Islet precursor cell (in vitro differentiated cells): ENCODE measurements at places on chromosomes 6 and 20.

DNA sequence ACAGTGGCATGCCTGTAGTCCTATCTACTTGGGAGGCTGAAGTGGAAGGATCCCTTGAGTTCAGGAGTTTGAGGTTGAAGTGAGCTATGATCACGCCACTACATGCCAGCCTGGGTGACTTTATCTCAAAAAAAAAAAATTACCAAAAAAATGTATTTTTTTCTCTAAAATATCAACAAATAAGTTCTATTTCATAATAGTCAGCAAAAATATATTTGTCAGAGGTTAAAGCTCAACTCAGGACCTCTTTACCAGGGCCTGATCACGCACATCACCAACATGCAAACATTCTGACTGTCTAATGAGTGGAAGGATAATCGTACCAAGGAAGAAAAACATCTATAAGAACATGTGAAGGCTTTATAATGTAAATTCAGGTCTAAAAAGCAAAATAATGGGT, 387.0 kb downstream of the SYNE1 start:
- DNase-seq = no peak

GRCh38 chr20:19015351-19016139, 196.9 kb upstream of the SLC24A3 start:
- DNase-seq = peak; percentile 57

GRCh38 chr20:48600470-48600945, 227.3 kb downstream of the PREX1 start:
- DNase-seq = no peak

DNA sequence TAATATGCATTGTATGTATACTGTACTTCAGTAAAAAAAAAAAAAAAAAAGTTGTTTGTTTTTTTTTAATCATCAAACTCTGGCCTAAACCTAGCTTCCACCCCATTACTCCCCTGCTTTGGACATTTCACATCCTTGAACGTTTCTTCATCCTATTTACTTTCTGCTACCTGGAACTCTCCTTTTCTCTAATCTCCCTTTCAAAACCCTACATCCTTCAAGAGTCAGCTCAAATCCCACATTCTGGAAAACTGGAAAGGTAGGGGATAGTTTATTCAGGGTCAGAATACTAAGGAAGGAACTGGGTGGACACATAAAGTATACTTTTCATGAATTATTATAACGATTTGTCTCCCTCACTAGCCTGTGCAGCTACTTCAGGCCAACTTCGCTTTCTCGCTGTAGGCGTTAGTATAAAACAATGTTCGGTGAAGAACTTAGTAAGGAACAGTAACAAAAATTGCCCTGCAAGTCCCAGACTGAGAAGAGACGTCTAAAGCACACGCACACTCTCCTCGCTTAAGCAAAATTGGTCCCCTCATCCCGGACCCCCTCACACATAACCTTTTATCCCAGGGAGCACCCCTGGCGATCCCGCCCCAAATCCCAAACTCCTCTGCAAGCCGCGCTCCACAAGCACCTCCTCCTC, 775 bp downstream of the PIGU start:
- DNase-seq = no peak

GRCh38 chr6:29507319-29507718, 19.6 kb upstream of the MAS1L start:
- no peak for DNase-seq

DNA sequence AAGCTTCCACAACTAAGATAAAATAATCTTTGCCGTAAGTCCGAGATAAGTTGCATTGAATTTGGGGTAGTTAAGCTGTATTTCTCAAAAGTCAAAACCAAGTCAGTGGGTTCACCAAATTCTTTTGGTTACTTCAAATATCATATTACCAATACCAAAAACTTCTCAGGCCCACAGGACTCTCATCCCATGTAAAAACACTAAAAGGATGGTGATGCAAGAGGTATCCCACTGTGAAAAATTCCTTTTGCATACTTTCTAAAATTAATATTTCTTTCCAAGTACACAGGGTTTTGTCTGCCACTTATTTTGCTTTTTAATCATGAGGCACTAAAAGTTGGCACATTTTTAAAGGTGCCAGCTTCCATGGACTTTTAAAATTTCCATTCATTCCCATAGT, 151.3 kb downstream of the GJA10 start:
- no peak for DNase-seq

DNA sequence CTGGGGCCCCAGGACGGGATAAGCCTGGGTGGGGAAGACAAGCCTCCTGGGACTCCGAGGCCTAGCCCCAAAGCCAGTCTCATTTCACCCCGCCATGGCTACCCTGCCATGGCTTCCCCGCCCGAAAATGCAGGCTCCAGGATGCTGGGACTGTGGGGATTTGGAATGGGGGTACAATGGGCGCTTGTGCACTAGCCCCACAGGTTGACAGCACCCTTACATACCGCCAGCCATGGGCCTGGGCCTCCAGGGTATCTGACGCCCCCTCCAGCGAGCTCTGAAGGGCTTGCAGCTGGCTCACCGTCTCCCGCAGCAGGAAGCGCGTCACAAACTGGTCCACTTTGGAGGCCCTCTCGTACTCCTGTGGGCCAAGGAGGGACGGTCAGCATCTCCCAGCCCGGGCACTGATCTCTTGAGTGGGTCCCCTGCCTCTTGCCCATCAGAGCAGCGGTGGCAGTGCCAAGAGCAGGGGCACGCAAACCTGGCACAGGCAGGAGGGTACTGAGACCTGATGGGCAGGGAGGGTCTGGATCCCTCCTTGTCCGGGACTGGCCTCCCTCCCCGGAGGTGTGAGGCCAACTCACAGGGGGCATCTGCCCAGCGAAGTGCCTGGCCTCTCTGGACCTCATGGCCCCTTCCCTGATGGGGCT, 2.0 kb upstream of the C20orf144 start:
- no peak for DNase-seq

GRCh38 chr6:84766799-84767525, 2.6 kb upstream of the TBX18 start:
- DNase-seq = peak; percentile 57

- DNase-seq = peak; percentile 71
Measured at GRCh38 chr6:20402342-20403069, 827 bp downstream of the E2F3 start.

DNA sequence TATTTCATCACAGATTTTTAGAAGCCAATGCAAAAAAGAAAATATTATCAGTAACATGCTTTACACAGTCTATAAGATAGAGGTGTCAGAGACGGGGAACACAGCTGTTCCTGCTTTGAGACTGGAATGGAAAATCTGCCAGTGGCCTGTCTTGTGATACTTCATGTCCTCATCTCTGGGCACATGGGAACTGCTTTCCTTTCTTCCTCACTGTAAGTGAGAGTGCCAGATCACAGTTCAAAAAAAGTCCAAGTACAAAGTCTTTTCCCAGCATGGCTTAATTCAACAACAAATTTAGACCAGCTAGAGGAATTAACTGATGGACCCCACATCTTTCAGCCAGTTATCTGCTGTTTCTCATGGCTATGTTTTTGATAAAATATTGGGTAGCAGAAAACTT, 490.4 kb downstream of the CDKAL1 start:
- DNase-seq = no peak

DNA sequence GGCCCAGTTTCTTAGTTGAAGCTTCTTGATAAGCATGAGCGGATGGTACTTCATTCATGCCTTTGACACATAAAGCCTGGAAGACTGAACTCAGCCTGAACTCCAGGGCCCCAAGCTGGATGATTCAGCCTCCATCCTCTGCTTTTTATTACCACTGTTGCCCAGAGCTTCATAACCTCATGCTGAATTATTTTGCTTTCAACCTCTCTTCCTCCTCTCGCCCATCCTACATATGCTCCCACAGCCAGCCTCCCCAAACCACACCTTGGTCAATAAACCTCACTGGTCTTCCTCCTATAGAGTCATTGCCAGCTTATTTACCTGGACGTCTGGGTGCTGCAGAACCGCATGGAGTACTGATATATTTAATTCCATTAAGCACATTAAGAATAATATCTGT, 59.4 kb downstream of the SLC35B3 start:
- DNase-seq = no peak

GRCh38 chr6:100103194-100103593, 109.2 kb upstream of the MCHR2 start:
- DNase-seq = no peak

- no peak for DNase-seq
Measured at GRCh38 chr6:118993803-118994251, 58.9 kb upstream of the MCM9 start.

- peak; percentile 49 for DNase-seq
Measured at GRCh38 chr20:41352666-41353065, 12.0 kb downstream of the LPIN3 start.

- DNase-seq = no peak
Measured at GRCh38 chr6:69696273-69696672, 100.5 kb downstream of the LMBRD1 start.

GRCh38 chr6:136544326-136544725, 5.9 kb downstream of the MAP7 start:
- DNase-seq = no peak

- peak; percentile 96 for DNase-seq
Measured at GRCh38 chr6:87483929-87484328, 11.2 kb downstream of the SLC35A1 start.

DNA sequence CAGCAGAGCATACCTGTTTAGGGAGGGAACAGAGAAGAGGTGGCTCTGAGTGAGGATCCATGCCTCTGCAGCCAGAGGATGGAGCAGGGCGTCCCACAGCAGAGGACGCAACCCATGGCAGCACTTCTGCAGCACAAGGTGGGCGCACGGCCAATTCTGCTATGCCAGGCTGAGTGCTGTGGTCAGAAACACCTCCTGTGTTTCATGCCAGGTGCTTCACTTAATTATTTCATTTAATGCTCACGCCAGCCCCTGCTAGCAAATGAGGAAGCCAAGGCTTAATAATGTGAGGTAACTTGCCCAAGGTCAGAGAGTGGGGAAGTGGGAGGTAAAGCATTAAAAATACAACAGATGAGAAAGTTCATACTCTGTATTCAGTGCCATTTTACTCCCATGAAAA, 68.5 kb upstream of the PTGIS start:
- DNase-seq = no peak

DNA sequence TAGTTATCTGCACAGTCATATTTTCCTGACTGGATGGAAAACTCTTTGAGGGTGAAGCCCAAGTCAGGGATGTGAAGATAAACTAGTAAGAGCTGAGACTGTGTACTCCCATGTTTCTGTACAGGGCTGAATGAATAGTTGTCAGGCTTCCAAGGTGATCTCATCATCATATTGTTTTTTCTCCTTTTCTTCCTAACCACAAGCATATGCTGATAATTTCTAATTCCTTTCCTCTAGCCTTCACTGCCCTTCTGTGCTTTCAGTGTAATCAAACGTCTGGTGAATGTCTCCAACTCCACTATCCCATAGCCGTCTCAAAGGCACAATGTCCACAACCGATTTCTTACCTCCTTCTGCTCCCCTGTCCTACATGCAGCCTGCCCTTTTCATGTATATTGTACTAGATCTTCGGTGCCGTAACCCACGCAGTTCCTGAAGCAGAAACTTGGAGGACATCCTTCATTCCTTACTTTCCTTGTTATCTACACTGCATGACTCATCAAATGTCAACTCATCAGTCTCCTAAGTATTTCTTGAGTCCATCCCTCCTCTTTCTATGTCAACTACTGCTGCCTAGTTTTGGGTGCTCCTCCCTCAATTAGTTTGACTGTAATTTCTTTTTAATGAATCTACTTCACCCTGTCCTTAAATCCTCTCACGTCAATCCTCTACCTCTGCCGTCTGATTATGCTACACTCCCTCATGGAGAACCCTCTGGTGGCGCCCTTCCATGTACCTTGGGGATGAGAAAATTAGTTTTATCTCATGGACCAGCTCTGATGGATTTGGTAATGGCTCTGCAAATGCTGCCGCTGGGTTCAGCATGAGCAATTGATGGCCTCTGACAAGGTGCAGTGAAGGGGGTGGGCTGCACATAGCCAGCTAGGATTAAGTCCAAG, 21.9 kb downstream of the NCOA7 start:
- DNase-seq = no peak

- no peak for DNase-seq
Measured at GRCh38 chr6:169337886-169338445, 84.3 kb upstream of the THBS2 start.

DNA sequence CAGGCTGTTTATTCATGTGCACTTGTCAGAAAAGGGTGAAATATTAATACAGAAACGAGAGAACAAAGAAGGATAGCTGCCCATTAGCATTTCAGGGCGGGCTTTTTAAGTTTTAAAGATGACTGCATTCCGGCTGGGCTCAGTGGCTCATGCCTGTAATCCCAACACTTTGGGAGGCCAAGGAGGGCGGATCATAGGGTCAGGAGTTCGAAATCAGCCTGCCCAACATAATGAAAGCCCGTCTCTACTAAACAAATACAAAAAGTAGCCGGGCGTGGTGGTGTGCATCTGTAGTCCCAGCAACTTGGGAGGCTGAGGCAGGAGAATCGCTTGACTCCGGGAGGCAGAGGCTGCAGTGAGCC, 130.5 kb downstream of the HFE start:
- peak; percentile 66 for DNase-seq

DNA sequence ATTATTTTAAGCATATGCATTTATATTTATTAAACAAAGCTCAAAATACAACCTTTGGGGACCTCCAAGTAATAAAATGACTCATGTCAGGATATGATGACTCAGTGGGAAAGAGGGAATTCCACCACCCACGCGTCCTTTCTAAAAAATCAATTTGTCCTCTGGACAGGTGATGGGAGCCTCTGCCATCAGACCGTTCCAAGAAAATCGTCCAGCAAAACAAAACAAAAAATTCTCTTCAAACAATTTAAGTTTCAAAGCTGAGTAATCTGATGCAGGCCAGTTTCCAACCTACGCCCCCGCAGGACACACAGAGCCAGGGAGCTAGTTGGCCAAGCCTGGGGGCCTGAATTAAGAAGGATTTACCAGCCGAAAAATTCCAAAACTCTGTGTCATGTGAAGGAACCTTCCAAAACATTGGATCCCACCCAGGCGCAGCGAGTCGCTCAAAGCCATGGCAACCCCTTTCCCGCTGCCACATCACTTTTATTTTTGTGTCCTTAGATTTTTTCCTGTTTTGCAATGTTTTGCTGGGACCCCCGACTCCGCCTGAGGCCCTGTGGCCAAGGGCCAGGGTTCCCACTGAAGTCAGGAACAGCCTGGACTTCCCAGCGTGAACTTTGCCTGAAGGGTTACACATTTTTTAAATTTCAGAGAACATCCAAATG, 95.3 kb downstream of the NFATC2 start:
- peak; percentile 96 for DNase-seq

DNA sequence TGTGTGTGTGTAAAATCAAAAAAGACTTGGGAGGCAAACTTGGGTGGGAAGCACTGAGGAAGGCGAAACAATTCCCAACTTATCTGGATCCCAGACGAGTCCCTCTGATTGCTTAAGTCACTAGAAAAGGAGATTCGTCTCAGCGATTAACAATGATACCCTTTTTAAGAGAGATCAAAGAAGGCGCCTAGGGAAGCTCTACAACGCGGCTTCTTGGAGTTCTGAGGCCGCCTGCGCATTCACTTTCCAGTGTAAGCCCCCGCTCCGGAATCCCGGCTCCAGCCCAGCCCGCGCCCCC, 8.7 kb upstream of the TBX18 start:
- DNase-seq = no peak
